Activated CD8-positive, alpha-beta memory T cell treated with anti-CD3 and anti-CD28 coated beads for 1 hour (primary cell): ENCODE measurements at places on chromosomes 13 and 19.

- DNase-seq, result no peak
These were observed 43.3 kb downstream of the CRYL1 start for GRCh38 chr13:20482275-20482761.

GRCh38 chr13:43006893-43007631 lies 15.0 kb upstream of the EPSTI1 start:
- DNase-seq, result no peak

DNA sequence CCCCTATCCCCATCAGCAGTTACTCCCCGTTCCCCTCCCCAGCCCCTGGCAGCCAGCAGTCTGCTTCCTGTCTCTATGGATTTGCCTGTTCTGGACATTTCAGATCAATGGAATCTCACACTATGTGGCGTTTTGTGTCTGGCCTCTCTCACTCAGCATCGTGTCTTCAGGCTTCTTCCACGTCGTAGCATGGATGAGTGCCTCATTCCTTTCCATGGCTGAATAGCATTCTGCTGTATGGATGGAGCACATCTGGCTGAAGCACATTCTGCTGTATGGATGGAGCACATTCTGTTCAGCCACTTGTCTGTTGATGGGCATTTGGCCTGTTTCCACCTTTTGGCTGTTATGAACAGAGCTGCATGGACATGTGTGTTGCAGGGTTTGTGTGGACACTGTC lies 29.5 kb downstream of the CRTC1 start:
- DNase-seq, result no peak

DNA sequence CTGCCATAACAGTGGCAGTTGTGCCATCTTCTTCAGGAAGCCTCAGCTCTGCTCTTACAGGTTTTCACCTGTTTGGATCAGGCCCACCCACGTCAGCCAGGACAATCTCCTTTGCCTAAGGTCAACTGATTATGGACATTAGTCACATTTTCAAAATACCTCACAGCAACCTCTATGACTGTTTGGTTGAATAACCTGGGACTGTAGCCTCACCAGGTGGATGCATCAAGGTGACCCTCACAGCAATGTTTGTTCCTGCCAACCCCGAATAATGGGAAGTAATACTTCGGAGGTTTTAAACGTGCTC lies 17.2 kb upstream of the ATP12A start:
- no peak for DNase-seq

DNA sequence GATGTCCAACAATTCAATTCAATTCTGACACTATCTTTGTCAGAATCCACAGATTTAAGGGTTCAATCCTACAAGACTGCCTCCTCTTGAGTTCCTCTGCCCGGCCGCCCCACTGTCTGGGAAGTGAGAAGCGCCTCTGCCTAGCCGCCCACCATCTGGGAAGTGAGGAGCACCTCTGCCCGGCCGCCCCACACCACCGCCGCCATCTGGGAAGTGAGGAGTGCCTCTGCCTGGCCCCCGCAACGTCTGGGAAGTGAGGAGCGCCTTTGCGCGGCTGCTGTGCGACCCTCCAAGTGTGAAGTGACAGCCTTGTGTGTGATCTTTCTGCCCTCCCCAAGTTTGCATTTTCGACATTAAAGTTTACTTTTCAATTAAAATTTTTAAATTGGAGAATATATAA lies 6.0 kb downstream of the ZNF614 start:
- no peak for DNase-seq

DNA sequence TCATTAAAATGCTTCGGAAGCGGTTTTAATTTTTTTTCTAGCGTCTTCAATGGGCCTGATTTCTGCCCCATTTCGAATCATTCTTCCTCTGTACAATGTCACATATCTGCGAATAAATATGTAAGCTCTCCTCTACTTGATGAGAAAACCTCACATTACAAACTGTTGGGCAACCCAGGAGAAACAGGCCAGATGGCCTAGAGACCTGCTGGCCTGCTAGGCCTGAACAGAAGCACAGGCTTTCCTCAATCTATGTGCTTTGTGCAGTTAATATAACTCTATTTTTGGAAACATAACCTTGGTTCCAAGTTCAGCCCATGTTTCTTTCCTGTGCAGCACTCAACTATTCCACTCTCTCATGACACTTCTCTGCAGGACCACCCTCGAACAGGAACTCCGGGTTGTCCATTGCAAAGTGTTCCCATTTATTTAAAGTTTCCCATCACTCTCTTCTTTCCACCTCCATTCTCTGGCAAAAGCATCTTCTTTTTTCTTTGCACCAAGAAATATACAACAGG lies 42.0 kb downstream of the DCLK1 start:
- no peak for DNase-seq

GRCh38 chr19:1433119-1434039 lies 4.8 kb upstream of the RPS15 start:
- no peak for DNase-seq

DNA sequence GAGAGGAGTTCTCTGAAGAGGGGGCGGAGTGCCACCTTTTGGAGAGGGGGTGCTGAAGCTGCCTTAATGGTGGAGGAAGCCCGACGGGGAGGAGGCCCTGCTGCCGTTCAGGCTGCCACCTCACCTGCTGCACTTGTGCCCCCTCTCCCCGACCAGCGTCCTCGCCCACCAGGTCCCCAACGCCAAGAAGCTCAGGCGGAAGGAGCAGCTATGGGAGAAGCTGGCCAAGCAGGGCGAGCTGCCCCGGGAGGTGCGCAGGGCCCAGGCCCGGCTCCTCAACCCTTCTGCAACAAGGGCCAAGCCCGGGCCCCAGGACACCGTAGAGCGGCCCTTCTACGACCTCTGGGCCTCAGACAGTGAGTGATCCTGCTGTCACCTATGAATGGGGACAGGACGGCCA lies 5.4 kb downstream of the NOP53 start:
- no peak for DNase-seq

DNA sequence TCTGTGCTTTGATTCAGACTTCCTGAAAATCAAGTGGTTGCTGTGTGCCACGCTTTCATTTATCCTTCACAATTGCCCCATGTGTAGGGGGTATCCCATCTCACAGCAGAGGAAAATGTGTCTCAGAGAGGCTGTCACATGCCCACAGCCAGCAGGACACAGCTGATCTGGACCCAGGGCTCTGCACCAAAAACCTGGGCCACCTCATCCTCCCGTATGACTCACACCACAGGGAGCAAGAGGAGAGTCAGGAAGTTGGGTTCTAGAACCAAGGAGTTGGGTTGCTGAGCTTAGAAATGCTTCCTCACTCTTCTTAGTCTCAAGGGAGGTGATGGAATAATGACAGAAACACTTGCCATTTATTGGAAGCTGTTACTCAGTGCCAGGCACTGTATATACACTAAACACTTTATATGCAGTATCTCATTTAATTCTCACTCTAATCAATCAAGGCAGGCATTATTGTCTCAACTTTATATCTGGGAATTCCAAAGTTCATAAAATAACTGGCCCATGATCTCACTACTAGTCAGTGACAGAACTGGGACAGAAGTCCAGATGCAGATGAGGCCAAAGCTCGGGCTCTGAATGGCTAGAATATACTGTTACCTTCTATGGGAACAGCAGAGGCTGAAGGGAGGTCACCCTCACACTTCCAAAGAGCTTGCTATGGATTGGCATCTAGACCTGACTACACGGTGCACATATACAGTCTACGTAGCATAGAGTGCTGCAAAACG lies 47.7 kb upstream of the ATP12A start:
- no peak for DNase-seq

GRCh38 chr13:66748712-66749111 lies 481.4 kb downstream of the PCDH9 start:
- DNase-seq, result no peak

DNA sequence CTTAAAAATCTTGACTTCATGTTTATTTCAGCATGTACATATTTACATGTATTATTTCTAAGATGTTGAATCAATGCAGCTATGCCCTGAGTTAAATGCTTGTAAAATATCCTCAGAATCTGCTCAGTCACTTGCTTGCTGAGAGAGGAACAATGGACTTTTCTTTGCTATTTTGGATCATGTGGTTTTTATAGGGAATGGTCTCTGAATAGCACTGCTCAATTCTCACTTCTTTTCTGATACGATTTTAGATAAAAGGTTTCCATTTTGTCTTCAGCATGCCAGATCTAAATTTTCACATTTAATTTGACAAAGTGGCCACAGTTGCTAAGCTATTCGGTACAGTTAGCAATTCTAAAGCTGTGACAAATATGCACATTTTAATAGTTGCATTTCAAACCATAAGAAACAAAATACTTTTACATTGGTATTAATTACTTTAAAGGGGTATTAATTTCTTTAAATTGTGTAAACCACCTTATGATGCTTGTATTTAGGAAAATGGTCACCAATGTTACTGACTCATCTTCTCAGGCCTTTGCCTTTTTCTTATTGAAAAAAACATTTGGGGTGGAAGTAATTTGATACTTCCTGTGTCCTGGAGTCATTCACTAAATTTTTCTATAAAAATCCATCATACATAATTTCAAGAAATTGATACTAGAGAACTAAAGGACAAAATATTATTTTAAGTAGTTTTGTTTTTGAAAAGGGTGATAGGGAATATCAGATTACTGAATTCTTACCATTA lies 113.5 kb downstream of the MYO16 start:
- DNase-seq, result no peak

- DNase-seq, result no peak
These were observed 433 bp downstream of the SIX5 start for GRCh38 chr19:45768655-45768983.
